SW480 (cell line): ENCODE measurements at places on chromosomes 16 and 17.

DNA sequence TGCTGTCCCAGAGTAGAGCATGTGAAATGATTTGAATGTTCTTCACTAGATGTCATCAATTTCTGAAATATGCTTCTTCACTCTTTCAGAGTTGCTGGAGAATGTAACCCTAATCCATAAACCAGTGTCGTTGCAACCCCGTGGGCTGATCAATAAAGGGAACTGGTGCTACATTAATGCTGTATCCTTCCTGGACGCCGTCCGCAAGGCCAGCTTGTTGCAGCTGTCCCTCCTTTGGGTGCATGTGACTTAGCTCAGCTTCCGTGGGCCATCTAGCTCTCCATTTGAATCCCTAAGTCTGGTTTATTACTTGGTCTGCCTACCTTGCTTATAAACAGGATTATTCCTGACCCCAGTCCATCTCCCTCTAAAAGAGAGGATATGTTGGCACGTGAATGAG, 58.8 kb downstream of the USP10 start:
- no peak for DNase-seq

DNA sequence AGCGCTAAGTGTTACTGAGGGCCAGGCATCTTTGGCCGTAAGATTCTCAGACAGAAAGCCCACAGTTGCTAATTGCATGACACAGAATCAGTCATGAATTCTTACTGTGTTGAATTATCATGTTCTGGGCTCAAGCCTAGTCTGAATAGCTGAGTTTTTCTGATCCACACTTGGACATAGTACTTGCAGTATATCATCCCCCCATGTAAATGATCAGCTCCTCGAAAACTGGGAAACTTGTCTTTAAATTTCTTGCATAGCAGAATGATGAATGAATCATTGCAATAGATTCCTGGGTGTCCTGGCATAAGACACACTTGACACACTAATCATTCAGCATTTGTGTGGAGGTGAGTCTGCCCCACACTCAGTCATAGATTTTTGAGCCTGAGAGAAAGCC, 2.2 kb downstream of the MLYCD start:
- DNase-seq = no peak

- DNase-seq = peak; percentile 46
Observed at GRCh38 chr17:74457146-74457819, 9.2 kb upstream of the CD300A start.

GRCh38 chr17:79182176-79183042, 107.8 kb downstream of the ENGASE start:
- DNase-seq = no peak

DNA sequence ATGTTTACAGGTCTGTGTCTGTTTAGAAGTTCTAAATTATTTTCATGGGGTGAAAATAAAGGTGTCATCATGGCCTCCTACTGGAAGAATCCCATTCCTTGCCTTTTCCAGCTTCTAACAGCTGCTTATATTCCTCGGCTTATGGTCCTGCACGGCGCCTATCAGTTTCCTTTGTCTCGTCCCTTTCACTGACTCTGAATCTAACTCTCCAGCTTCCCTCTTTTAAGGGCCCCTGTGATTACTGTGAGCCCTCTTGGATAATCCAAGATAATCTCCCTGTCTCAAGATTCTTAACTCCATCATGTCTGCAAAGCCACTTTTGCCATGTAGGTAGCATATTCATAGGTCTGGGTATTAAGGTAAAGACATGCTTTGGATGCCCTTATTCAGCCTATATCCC, 441.0 kb upstream of the ERCC4 start:
- DNase-seq = no peak

- DNase-seq = peak; percentile 41
Observed at GRCh38 chr16:81623365-81624102, 155.6 kb upstream of the PLCG2 start.

DNA sequence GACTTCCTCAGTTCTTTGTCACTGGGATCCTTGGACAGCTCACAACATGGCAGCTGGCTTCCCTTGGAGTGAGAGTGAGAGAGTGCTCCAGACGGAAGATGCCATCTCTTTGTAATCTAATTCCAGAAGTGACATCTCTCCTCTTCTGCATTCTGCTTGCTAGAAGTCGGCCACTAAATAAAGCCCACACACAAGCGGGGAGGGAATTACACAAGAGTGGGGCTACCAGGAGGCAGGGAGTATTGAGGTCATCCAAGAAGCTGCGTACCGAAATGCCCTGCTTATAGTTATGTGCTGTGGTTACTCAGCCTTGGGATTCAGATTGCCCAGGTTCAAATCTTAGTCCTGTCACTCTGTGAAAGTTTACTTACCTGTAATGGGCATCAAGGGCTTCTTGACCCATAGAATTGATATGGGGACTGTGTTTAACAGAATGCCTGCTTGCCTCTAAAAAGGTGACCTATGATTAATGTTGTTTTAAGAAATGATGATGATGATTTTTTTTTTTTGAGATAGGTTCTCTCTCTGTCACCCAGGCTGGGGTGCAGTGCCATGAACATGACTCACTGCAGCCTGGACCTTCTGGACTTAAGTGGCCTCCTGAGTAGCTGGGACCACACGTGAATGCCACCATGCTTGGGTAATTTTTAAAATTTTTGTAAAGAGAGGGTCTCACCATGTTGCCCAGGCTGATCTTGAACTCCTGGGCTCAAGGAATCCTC, 120.9 kb upstream of the HS3ST2 start:
- DNase-seq = no peak

DNA sequence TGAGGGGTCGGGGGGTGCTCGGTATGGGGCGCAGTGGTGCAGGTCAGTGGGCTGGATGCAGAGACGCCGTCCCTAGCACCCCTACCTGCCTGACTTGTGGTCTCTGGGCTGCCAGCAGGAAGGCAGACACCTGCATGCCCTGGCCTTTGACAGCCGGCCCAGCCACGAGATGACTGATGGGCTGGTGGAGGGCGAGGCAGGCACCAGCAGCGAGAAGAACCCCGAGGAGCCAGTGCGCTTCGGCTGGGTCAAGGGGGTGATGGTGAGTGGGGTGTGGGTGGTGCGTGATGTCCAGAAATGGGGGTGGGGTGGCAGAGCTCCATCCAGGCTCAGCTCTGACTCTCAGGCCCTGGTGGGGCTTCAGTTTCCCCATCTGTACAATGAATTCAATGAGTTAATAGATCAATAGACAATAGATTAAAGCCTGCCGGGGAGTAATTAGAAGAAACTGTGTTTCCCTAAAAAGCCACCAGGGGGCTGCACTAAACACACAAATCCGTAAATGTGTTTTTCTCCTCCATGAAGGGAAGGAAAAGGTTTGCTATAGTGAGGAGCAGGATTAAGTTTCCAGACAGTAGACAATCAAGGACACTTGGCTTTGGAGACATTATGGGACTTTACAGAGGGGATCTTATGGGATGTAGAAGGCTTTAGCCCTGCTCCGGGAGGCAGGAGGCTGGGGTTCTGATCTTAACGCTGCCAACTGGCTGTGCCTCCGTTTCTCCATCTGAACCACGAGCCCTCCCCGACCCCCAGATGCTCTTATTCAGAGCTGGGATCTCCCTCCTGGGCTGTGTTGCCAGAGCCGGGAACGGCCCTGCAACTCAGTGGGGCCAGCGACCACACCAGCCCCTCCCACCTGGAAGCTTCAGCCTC, 2.2 kb downstream of the SLC12A3 start:
- peak; percentile 47 for DNase-seq

- DNase-seq = no peak
Observed at GRCh38 chr16:75929046-75929445, 202.8 kb upstream of the CPHXL start.

DNA sequence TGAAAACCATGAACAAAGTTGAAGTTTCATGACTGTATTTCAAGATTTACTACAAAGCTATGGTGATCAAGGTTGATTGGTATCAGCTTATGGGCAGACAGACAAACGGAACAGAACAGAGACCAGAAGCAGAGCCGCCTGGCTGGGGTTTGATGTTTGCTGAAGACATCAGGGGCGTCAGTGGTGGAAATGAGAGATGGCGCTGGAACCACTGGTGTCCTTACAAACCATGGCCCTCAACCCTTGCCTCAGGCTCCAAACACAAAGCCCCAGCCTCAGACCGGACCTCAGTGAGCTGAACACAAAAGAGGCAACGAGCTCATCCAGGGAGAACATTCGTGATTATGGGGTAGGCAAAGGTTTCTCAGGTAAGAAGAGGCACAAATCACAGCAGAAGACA, 113.0 kb upstream of the METRNL start:
- no peak for DNase-seq

- no peak for DNase-seq
Observed at GRCh38 chr17:31136319-31136718, 41.5 kb downstream of the NF1 start.

DNA sequence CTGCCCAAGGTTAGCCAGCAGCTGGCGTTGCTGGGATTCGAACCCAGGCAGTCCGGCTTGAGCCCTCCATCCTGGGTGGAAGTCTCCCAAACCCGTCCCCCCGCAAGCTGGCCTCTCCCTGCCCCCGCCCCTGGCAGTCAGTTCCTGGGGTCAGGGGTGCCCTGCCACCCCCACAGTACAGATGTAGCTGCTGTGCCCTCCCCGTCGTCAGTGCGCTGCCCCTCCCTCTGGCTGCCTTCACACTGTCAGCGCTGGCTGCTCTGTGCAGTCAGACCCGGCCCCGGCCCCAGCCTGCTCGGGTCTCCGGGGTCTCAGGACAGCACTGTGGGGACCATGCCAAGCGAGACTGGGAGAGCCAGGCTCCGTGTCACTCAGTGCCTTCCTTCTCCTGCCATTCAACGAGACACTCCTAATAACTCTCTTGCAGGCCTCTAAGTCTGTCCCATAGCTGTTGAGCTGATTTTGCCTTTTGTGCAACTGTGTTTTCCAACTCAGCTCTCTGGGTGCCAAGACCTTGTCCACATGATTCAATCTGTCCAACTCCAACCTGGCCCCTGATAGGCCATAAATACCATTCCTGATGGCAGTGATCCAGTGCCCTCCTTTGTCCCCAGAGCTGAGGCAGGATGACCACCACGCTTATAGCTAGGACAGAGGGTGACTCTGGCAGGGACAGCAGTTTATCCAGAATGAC, 55.5 kb upstream of the IL34 start:
- DNase-seq = no peak

GRCh38 chr17:37261286-37261685, 114.5 kb upstream of the C17orf78 start:
- no peak for DNase-seq

DNA sequence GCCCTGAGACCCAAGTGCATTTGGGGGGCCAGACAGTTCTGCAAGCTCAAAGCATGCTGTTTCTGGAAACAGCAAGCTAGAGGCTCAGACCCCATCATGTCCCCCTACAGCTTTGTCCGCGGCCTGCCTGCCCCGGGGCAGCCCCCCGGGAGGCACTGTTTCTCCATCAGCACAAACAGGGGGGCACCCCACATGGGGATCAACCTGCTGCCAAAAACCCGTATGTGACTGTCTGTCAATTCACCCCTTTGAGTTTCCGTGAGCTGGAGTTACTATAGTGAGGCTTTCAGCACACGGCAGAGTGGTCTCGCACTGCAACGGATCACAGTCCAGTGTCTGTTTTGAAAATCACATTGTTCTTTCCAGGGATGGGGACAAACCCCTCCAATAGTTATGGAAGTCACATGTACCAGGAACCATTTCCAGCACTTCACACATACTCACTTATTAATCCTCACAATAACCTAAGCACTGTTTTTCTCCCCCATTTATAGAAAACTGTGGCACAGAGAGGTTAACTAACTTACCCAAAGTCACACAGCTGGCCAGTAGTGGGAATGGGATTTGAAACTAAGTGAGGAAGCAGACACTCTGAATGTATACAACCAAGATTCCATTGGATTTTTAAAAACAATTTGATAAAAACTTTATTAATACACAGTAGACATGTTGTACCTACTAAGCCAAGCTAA, 269.0 kb downstream of the C16orf95 start:
- no peak for DNase-seq

DNA sequence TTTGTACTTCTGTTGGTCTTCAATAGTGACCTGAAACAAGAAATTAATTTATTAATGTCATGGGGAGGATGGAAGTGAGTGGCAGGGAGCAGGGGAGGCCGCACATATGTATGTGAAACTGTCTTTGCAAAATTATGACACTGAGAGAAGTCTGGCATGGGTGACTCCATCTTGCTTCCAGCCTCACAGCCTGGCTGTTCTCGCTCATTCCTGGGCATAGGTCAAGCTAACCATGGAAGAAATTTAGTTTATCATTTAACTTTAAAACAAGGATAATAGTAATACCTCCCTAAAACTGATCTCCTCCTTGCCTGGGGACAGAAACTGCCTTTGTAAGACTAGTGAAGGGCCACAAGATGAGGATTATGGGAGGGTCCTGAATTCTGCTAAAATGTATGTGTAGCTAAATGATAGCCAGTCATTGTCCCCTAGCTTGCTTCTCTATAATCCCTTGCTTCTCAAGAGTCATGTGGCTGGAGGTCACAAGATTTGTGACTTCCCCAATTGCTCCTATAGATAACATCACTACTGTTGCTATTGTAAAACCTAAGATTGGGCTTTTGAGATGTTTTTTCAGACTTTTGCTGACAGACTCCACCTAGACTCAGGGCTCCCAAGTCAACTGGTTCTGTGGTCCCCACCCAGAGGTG, 126.0 kb downstream of the HS3ST3A1 start:
- no peak for DNase-seq

GRCh38 chr17:8391711-8392110, 5.9 kb downstream of the RNF222 start:
- no peak for DNase-seq

- no peak for DNase-seq
Observed at GRCh38 chr16:81466356-81466980, 21.9 kb downstream of the CMIP start.

DNA sequence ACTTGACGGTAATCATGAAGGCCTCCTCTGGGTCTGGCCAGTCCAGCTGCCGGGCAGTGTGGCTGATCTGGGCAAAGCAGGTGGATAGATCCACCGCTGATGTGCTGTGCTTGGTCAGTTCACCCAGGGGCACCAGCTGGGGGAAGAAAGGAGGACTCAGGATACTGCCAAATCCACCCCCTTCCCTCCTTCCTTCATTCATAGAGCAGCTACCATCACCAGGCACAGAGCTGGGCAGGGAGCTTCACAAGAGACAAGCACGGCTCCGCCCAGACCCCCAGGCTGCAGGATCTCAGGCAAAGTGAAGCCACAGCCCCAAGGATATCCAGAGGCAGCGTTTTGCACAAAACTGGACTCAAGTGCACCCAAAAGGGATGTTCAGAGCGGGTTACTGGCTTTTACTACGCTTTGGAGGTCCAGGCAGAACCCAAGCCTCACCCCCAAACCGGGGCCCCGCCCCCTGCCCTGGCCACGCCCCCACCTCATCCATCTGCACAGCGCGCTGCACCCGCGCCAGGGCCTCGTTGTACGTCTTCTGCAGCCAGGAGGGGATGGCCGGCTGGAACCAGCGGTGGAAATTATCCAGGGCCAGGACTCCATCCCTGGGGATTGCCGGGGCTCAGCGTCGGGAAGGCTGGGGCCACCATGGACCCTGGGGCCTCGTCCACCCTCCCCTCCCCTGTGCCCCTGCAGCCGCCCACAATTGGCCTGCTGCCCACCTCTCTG, 9.1 kb downstream of the UNC13D start:
- no peak for DNase-seq

GRCh38 chr17:68133346-68134045, 98.0 kb downstream of the KPNA2 start:
- no peak for DNase-seq

- DNase-seq = no peak
Observed at GRCh38 chr16:31131841-31132271, 3.7 kb downstream of the PRSS8 start.

GRCh38 chr16:81210807-81211206, 27.7 kb upstream of the BCO1 start:
- no peak for DNase-seq

GRCh38 chr17:70407506-70407905, 238.2 kb downstream of the KCNJ2 start:
- DNase-seq = no peak
